AG04449 (cell line): ENCODE measurements at places on chromosomes 12 and 14.

- no peak for DNase-seq
Measured at GRCh38 chr12:41981758-41982157, 162.9 kb downstream of the GXYLT1 start.

DNA sequence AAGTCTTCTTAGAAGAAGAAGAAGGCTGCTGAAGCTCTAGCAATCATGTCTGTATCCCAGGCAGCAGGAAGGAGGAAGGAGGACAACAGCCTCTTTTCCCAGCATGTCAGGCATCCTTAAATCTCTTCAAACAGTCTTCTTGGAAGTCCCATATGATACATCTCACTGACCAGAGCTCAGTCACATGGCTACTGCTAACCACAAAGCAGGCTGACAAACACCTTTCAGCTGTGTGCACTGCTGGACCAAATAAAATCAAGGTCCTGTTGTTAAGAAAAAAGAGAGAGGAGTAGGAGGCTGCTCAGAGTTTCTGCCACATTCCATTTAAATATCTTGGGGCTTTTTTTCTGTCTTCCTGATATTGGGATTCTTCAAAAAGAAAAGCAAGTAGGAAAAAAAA lies 203.4 kb upstream of the PELI2 start:
- DNase-seq: no peak

GRCh38 chr12:118746176-118746575 lies 235.2 kb upstream of the SRRM4 start:
- no peak for DNase-seq

DNA sequence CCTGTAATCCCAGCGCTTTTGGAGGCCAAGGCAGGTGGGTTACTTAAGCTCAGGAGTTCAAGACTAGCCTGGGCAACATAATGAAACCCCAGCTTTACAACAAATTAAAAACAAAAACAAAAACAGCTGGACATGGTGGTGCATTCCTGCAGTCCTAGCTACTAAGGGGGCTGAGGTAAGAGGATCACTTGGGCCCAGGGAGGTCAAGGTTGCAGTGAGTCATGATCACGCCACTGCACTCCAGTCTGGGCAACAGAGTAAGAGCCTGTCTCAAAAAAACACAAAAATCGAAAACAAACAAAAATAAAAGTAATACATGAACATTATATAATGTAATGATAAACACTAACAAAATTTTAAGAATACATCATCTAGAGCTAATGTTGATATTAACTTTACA lies 46.2 kb upstream of the GRIP1 start:
- DNase-seq: no peak

DNA sequence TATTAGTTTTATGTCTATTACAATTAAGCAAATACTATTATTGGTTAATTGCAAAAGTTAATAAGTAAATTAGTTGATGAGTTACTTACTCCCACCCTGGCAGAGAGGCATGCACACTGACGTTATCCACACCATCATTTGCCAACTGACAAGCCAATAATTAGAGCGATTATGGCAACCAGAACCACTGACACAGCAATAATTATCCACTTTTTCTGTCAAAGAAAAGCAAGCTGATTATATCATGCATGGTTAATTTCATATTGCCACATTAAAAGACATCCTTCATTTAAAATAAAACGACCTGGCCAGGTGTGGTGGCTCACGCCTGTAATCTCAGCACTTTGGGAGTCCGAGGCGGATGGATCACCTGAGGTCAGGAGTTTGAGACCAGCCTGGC lies 43.1 kb downstream of the STX2 start:
- DNase-seq: no peak
